ENCODE measurements at places on chromosomes 16 and 17.
A peak's percentile ranks its signal among the peaks of the same experiment; 100 is the strongest.

DNA sequence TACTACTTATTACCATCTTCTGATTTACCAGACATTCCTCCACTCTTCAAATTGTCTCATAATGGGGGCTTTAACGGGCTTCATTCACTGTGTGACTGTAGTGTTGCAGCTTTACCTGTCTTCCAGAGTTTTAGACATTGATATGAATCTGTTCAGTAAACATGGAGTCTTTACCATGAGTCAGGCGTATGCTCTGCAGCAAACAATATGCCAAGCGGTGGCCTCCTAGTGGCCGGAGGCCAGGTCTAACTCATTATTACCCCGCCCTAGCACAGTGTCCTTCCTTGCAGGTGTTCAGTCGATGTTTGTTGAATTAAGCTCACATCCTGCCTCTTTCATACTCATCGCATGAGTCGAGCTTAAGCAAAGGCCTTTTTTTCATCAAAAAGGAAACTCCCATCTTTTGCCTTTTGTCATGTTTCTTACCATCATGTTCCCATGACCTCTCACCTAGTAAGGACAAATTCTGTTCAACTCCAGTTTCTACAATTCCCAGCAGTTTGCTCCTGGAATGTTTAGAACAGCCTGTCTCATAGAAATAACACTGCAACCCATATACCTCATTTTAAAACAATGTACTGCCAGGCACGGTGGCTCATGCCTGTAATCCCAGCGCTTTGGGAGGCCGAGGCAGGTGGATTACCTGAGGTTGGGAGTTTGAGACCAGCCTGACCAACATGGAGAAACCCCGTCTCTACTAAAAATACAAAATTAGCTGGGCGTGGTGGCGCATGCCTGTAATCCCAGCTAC lies 39.4 kb downstream of the TUBD1 start:
- DNase-seq, result peak; percentile 82

- DNase-seq, result no peak
Observed at GRCh38 chr16:53457670-53458069, 23.4 kb downstream of the RBL2 start.

DNA sequence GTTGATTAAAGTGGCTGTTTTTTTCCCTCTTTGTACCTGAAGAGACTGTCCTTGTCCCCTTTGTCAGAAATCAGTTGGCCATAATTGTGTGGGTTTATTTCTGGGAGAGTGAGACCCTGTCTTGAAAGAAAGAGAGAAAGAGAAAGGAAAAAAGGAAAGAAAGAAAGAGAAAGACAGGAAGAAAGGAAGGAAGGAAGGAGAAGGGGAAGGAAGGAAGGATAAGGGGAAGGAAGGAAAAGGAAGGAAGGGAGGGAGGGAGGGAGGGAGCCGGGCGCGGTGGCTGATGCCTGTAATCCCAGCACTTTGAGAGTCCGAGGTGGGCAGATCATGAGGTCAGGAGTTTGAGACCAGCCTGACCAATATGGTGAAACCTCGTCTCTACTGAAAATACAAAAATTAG lies 6.8 kb upstream of the EVPLL start:
- no peak for DNase-seq

DNA sequence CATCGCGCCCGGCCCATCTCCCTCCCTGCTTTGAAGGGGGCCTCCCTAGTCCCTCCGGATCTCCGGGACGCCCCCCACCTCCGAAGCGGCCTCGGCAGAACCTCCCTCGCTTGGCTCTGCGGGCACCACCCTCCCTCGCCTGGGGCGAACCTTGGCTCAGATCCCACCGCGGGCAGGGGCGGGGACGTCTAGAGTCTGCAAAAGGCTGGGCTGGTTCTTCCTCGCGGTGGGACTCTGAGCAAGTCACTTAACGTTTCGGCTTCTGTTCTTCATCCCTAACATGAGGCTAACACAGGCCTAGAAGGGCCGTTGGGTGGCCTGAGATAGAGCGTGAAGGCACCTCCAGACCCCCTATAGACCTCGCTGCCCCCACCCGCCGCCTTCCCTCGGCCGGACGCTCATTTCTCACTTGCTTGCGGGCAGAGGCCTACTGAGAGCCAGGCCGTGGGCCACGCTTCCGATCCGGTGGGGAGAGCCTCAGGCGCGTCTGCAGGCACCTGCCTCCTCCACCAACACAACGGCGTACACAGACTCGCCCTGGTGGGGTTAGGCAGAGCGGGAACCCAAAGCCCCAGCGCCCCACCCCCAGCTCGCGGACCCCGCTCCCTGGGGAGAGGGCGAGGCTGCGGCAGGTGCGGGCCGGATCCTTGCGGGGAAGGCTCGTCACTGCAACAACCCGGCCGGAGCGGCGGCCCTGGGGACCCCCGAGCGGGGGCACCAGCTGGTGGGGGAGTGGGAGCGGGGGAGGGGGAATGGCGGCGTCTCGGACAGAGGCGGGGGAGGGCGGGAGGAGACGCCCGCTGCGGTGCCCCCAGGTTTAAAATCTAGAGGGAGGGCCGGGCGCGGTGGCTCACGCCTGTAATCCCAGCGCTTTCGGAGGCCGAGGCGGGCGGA lies 5.4 kb downstream of the MYO1C start:
- DNase-seq, result no peak

GRCh38 chr17:3512505-3513171 lies 36.8 kb downstream of the ASPA start:
- no peak for DNase-seq

DNA sequence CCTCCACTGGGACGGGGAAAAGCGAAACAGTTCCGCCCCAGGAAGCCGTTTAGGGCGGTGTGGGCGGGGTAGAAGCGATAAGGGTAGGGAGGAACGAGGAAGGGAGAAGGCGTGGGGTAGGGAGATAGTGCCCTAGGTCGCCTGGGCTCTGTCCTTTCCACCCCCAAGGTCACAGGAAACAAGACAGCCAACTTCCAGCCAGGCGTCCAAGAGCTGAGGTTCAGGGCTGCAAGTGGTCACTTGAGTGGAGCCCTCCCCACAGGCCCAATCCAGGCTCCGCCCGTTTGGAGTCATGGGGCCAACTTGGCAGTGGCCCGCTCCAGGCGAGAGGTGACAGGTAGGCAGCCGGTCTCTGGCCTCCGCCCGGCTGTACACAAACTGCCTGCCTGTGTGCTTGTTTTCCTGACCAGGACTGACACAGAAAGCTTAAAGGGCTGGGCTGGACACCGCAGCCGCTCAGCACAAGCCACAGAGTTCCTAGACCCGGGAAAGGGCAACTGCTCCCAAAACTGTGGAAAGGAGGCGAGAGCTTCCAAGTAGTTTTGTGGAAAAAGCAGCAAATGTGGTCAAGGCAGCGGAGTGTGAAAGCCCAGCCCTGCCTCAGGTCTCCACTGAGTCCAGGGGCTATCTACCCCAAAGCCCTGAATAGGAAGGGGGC lies at the start of gene RILP:
Gene RILP (minus strand): TSS at position 23 of the 658 bp plus-strand sequence. CDS start 62 bp downstream, outside the sequence.
- DNase-seq, result no peak

DNA sequence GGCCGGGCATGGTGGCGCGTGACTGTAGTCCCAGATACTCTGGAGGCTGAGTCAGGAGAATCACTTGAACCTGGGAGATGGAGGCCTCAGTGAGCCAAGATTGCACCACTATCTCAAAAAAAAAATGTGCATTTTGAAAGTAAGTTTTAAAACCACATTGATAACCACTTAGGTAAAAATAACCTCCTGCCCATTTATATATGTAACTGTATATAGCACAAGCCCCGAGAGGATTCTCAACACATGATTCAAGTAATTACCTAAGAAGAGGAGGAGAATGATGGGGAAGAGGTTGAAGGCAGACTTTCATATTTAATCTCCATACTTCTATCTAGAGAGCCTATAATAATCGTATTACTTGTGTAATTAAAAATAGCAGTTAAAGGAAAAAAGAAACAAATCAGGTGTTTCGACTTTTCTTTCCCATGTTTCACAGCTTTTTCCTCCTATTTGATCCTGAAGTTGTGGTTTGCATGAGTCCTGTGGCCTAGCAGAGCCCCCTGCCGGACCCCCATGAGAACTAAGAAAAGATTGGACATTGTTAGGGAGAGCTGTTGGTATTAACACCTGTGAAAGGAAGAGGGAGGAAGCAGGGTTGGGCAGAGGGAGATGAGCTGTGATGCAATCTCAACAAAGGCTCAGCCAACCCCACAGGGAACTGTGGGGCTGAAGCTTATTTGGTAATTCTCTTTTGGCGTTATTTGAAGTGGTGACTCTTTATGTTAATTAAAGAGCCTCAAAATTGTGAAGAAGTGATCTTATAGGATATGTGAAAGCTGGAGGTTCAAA lies 22.1 kb downstream of the PMFBP1 start:
- no peak for DNase-seq

- no peak for DNase-seq
Observed at GRCh38 chr16:3599121-3599520, 12.3 kb downstream of the SLX4 start.

GRCh38 chr16:66651474-66651765 lies 45.1 kb downstream of the CMTM4 start:
- no peak for DNase-seq

GRCh38 chr16:86490859-86491639 lies 19.3 kb upstream of the FOXF1 start:
- no peak for DNase-seq

DNA sequence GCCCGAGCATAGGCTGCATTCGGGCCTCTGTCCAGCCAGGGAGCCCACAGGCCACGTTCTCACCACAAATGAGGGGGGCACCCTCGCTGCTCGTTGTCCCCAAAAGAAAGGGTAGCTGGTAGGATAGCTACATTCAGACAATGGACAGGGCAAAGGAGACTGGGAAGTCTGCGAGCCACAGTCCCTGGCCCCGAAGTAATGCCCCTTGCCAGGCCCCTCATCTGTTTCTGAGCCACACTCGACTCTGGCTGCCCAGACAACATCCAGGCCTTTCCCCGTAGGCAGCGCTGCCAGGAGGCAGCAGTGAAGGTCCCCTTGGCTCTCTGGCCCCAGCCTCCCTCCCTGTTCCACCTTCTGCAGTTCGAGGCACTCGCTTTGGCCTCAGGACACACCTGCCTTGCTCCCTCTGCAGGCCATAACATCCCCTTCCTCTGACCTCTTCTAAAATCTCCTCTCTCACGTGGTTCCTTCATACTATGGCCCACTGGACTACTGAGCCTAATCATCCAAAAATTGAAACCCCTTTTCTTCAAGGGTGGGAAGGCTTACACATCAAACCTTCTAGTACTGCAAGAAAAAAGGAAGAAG lies 12.2 kb downstream of the AIPL1 start:
- no peak for DNase-seq

- no peak for DNase-seq
Observed at GRCh38 chr17:35825206-35825605, 15.9 kb downstream of the TAF15 start.

DNA sequence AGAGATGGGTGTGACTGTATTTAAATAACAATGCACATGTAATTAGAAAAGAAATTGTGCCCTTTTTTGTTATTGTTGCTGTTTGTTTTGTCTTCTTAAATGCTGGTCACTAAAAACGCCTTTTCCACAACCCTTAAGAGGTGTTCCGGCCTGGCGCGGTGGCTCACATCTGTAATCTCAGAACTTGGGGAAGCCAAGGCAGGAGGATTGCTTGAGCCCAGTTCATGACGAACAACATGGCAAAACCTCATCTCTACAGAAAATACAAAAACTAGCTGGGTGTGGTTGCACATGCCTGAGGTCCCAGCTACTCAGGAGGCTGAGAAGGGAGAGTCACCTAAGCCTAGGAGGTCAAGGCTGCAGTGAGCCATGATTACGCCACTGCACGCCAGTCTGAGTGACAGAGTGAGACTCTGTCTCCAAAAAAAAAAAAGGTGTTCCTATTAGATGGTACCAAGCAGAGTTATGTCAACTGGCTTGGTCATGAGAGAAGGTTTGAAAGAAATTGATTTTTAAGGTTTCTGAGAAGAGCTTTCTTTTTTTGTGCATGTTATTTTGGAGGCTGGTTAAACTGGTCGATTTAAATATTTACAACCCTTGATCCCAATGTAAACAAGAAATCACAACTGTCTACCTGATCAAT lies 23.5 kb upstream of the RFFL start:
- DNase-seq, result no peak

GRCh38 chr17:79202480-79202879 lies 127.9 kb downstream of the ENGASE start:
- DNase-seq, result peak; percentile 10

GRCh38 chr16:86609115-86609514 lies 30.8 kb downstream of the FOXL1 start:
- DNase-seq, result peak; percentile 71

DNA sequence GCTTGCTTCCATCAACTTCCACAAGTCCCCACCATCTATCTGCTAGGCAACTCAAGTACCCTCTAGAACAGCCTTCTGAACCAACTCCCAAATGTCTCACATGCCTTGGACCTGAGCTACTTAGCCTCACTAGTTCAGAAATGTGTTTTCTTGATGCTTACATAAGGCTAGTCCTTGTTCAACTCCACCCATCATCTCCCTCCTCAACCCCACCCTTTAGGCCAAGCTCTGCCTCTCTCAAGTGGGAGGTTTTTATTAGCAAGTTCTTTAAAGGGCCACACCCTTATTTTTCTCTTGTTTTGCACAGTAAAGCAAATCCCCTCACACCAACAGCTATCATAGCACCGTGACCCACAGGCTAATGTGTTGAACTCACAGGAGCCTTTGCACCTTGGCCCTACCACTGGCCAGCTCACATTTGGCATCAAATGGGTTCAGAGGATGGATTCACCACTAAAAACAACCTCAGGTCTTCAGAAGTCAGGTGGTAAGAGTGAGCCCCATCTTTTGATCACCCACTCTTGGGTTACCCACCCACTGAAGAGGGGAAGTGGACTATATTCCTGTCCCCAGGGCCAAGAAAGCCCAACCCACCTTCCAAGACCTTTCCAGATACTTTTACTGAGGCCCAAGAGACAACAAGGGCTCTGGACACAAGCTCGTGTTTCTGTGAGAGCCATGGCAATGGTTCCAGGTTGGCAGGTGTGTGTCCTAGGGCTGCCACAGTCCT lies 12.2 kb downstream of the PIK3R5 start:
- DNase-seq, result no peak

GRCh38 chr16:82533189-82533588 lies 93.6 kb upstream of the CDH13 start:
- DNase-seq, result no peak

DNA sequence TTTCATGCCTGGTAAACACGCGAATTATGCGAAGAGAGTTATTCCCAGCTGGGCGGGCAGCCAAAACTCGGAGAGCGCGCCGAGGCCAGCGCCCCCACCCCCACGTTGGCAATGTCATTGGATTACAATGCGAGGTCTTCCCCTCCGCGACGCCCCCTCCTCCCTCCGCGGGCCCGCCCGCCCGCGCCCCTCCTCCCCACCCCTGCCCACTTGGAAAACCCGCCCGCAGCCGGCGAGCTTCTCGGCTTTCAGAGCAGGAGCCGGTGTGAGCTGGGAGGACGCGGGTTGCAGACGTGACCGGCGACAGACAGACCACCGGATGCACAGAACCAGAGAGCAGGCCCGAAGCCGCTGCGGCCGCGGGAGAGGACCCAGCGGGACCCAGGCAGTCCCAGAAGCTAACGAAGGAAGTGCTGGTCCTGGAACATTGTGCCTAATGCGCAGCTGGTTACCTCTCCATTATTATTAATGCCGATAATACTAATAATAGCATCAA lies 4.0 kb downstream of the NOG start:
- DNase-seq, result no peak

- DNase-seq, result peak; percentile 48
Observed at GRCh38 chr16:57235128-57236021, 9.7 kb upstream of the ARL2BP start.

GRCh38 chr17:79872762-79873161 lies 33.5 kb upstream of the CBX4 start:
- no peak for DNase-seq

GRCh38 chr17:39283098-39283497 lies 57.4 kb upstream of the STAC2 start:
- no peak for DNase-seq

GRCh38 chr16:70460737-70461261 lies 6.4 kb downstream of the FCSK start:
- no peak for DNase-seq

Data from skeletal muscle cell (primary cell).